Frontal cortex (tissue), 4 donors: ENCODE measurements at places on chromosomes 6 and 20.

- no peak for DNase-seq
Measured at GRCh38 chr6:74609871-74610270, 596.0 kb downstream of the COL12A1 start.

GRCh38 chr20:55456316-55456940 is 548.9 kb downstream of the CBLN4 start:
- no peak for DNase-seq

DNA sequence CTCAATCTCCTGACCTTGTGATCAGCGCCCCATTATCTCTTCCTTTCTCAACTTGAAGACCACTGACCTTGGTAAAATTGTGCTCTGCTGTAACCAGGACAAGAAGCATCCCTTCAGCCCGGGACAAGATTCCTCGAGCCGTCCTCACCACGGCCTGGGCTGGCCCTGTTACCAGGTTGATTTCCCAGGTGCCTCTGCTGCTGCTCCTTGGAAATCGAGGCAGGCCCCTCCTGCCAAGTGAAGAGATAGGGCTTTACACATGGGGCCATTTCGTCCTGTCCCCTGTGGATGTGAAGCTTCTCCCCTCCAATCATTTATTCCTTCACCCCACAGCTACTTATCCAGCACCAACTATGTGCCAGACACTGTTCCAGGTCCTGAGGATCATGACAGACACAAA is 21.5 kb downstream of the RAB44 start:
- no peak for DNase-seq

DNA sequence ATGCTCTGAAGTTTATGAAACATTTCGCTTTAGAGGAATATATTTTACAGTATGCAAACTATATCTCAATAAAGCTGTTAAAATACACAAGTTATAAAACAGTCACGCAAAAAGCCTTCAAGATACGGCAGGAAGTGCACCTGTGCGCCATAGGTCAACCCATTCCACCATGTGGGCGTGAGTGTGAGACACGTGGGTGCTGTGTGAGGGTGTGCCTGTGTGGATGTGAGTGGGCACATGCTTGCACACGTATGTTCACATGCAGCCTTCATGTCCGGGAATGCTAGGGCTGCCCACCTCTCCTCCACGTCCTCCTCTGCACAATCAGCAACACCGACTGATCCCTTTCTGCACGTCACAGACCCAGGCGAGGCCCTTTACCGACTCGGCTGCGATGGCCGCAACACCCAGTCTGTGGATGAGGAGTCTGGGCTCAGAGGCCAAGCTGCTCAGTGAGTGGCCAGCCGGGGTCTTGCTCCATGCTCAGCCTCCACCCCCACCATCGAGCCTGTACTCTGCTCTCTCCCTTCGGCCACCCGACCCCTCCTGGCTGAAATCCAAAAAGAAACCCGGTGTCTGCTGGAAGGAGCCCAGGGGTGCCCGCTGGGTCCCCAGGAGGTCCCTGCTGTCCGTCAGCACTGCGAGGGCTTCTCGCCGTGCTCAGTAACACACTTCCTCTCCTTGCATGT is 3.0 kb upstream of the FRMD1 start:
- DNase-seq, result no peak

GRCh38 chr6:166573511-166574216 is 12.8 kb downstream of the RAMACL start:
- no peak for DNase-seq

DNA sequence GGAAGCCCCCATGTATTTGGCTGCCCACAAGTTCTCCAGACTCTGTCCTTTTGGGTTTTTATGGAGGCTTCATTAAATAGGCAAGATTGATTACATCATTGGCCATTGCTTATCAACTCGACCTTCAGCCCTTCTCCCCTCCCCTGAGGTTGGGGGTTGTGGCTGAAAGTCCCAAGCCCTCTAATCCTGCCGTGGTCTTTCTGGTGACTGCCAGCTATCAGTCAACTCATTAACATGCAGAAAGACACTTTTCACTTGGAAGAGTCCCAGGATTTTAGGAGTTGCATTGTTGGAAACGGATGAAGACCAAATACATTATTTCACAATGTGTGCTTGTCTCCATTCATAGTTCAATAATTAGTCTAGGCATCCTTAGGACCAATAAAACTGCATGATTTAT is 9.5 kb downstream of the CDC5L start:
- DNase-seq, result no peak

DNA sequence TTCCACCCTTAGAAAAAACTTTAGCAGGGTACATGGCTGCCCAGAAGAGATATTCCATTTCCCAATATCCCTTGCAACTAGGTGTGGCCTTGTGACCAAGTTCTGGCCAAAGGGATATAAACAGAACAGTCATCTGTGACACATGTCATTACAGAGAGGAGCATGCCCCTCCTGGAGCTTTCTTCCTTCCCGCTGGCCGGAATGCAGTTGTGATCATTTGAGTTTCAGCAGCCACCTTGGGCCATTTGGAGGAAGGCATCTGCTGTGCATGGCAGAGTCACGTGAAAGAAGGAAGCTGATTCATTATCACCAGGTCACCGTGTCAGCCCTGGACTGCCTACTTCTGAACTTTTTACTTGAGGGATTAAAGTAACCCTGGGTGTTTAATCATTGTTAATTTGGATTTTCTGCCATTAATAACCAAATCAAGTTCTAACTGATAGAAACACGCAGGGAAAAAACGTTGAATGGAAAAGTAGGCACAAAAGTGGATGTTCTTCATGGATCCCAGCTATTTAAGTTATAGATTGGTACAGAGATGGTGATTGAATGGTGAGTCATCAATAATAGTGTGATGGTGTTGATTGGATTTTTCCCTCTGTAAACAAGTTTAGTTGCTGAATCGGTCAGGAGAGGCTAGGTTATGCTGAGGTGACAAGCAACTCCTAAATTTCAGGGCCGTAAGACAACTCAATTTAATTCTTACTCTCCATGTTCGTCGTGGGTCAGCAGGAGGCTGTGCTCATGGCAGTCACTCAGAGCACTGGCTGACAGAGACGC is 80.7 kb upstream of the CCDC167 start:
- no peak for DNase-seq

DNA sequence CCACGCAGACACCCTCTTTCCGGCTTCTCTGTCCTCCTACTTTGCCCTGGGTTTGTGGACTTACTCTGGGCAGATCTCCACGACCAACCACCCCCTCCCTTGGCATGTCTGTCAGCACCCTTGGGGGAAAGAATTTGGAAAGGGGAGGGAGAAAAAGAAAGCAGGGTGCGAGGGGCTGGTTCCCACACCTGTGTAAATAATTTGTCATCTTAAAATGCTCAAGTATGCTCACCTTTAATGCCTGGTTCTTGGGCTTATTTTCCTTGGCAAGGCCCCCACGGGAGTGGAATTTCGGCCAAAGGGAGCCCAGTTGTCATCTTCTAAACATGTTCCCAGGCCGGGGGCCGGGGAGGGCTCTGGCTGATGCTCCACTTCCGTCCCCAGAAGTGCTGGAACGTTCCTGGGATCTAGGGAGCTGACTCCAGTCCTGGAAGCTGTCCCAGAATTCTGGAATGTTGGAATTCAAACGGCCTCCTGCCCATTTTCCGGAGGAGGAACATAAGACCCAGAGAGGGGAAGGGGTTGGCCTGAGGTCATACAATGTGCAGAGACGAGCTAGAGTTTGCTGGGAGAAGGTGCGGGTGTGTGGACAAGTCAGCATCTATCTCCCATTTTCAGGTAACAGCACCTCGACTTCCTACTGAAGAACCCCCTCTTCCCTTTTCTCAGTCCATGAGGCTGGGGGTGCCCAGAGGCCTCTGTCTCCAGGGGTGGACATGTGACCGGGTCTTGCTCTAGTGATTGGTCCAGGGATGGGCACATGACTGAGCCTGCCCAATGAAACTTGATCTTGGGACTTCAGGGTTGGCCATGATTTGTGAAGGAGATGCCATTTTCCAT is 122.3 kb downstream of the CEBPB start:
- no peak for DNase-seq
